ENCODE measurements at places on chromosomes 1 and 21.

DNA sequence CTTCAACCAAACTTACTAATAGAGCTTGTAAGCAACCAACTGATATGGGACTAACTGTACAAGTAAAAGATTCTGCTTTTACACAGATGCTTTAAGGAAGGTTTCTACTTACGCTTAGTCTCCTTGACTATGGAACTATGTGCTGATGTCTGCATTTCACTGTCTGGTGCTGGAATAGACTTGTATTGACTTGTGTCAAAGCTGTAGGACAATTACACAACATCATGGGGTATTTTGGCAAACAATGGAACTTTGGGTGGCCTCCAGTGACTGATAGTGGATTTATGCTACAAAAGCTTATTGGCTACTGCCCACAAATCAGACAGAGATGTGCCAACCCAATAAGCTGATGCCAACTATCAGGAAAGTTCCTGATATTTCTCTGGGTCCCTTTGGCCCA, 10.6 kb downstream of the CBR1 start:
- DNase-seq, result no peak

- no peak for DNase-seq
Measured at GRCh38 chr1:74596717-74597116, 76.9 kb downstream of the ERICH3 start.

DNA sequence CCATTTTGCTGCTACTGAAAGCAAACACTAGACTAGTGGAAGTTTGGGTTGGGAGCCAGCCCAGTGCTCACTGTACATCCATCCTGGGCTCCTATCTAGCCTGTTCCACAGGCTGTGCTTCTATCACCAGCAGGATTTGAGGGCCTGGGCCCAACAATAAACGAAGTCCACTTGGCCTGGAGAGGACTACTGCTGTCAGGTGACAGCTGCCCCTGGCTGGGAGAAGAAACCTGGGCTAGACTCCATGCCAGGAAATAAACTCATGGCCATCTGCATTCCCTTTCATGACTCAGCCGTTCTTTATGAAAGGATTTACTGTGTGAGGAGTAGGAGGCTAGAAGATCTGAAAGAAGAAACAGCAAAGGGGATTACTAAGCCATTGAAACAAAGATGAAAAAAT, 35.5 kb downstream of the COLGALT2 start:
- DNase-seq, result peak; percentile 81

DNA sequence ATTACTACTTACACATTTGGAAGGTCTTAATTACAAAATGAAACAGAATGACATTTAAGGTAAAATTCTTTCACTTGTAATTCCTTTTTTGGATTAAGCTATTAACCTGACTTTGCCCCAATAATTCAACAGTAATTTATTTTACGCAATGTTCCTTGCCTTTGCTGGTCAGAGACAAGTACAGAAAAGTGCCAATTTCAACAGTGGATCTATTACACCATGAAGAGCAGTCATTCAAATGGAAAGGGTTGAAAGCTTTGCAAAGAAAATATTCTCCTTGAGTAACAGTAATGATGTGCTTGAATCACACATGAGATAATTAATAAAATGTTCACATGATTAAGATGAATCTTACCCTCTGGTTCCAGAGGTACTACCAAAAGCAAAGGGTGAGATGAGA, 84.7 kb downstream of the APP start:
- no peak for DNase-seq

GRCh38 chr1:184385865-184386311, 941 bp upstream of the C1orf21 start:
- DNase-seq, result no peak

- no peak for DNase-seq
Measured at GRCh38 chr1:168726719-168727118, 2.3 kb downstream of the DPT start.

GRCh38 chr1:32051706-32052105, 21.0 kb upstream of the TMEM39B start:
- no peak for DNase-seq

- DNase-seq, result no peak
Measured at GRCh38 chr1:160651433-160652064, 4.7 kb upstream of the SLAMF1 start.

DNA sequence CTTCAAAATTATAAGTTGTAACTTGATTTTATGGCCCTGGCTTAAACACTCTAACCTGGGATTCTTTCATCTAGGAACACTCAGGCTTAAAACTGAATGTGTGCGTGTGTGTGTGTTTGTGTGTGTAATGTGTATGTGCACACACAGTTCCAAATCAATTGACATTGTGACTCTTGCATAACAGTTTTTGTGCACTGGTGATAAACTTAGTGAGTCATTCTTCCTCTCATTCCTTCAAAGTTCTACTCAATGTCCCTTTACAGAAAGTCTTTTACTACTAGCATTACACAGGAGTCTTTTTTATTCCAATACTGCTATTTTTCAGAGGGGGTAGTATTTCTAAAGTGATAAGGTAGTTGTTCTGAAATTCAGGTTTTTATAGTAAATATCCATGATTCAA, 943.6 kb downstream of the KCNT2 start:
- DNase-seq, result peak; percentile 12

GRCh38 chr1:17235135-17235885, 13.6 kb upstream of the PADI3 start:
- DNase-seq, result no peak

- no peak for DNase-seq
Measured at GRCh38 chr1:45187725-45188124, 18.7 kb downstream of the ZSWIM5 start.

DNA sequence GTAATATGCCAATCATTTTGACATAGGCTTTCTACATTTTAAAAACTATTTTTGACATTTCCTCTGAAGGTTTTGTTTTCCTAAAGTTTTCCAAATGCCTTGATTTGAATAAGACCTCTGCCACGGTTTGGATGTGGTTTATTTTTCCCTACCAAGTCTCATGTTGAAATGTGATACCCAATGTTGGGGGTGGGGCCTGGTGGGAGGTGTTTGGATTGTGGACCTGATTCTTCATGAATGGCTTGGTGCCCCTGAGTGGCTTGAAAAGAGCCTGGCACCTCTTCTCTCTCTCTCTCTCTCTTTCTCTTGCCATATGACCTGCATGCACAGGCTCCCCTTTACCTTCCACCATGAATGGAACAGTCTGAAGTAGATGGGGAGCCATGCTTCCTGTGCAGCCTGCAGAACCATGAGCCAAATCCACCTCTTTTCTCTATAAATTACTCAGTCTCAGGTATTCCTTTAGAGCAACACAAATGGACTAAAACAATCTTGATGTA, 14.8 kb downstream of the MMEL1 start:
- no peak for DNase-seq

DNA sequence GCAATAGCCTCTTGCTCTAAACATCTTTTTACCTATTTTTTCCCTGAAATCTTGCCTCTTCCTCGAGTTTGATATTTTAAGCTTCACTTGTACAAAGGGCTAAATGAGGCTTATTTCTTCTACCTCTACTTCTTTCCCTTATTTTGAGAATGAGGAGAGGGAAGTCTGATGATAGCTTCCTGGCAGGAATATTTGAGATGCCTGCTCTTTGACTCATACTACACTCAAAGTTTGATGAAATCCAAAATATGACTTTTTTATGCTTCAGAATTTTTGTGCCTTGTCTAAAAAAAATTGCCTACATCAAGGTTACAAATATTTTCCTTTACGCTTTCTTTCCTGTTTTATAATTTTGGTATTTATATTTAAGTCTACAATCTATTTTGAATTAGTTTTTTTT, 624.4 kb upstream of the PLXNA2 start:
- DNase-seq, result peak; percentile 42
